ENCODE measurements at places on chromosomes 5 and 9. TPM values are rescaled to one million over a fixed set of nuclear protein-coding genes. Genes with fewer than 3 reads are reported as not detected.

The KIF4B gene
- not detected for total RNA-seq

DNA sequence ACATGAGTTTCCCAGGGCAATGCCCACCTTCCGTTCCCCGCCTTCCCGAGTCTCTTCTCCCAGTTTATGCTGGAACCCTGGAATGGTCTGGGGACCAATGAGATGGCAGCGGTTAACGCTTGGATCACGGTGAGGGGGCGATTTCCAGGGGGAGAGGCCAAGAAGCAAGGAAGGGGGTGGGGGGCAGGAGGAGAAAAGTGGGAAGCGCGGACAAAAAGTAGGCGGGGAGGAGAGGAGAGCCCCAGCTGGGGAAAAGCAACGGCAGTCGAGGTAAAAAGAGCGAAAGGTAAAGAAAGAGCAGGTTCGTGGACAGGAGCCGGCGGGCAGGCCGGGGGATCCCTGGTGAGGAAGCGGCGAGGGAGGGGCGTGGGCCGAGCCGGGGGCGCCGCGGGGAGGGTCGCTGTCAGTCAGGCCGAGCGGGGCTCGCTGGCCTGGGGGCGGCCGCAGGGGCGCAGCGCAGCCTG is 508 bp upstream of the SNCAIP start:
- no peak for DNase-seq

GRCh38 chr5:73042993-73043392 is 77.4 kb upstream of the TMEM171 start:
- DNase-seq: no peak

The AGPAT2 gene
- 6.2 TPM for total RNA-seq

DNA sequence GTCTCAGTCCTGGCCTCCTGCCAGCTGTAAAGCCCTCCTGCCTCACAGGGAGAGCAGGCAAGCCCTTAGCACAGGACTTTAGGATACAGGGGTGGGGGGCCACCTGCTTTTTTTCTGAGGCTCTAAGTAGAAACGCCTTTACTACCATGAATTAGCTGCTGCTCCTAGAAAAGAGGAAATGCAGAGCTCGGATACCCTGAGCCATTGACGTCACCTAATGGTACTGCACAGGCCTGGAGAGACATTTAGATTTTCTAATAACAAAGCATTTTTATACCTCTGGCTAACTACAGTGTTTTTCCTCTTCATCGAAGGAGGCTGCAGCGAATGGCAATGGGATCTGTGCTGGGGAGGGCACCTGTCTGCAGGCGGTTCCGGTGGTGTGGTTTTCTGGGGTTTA is 137.0 kb downstream of the WDR41 start:
- DNase-seq: no peak

DNA sequence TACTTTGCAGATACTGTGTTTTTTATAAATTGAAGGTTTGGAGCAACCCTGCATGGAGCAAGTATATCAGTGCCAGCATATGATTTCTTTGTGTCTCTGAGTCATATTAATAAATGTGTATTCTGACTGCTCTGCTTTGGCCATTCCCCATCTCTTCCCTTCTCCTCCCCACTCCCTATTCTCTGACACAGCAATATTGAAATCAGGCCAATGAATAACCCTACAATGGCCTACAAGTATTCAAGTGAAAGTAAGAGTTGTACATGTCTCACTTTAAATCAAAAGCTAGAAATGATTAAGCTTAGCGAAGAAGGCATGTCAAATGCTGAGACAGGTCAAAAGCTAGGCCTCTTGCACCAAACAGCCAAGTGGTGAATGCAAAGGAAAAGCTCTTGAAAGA is 82.2 kb upstream of the TLX3 start:
- DNase-seq: peak; percentile 9

The PTCH1 gene
- 2.1 TPM for total RNA-seq

- no peak for DNase-seq
Observed at GRCh38 chr5:109553846-109554245, 135.9 kb upstream of the MAN2A1 start.

DNA sequence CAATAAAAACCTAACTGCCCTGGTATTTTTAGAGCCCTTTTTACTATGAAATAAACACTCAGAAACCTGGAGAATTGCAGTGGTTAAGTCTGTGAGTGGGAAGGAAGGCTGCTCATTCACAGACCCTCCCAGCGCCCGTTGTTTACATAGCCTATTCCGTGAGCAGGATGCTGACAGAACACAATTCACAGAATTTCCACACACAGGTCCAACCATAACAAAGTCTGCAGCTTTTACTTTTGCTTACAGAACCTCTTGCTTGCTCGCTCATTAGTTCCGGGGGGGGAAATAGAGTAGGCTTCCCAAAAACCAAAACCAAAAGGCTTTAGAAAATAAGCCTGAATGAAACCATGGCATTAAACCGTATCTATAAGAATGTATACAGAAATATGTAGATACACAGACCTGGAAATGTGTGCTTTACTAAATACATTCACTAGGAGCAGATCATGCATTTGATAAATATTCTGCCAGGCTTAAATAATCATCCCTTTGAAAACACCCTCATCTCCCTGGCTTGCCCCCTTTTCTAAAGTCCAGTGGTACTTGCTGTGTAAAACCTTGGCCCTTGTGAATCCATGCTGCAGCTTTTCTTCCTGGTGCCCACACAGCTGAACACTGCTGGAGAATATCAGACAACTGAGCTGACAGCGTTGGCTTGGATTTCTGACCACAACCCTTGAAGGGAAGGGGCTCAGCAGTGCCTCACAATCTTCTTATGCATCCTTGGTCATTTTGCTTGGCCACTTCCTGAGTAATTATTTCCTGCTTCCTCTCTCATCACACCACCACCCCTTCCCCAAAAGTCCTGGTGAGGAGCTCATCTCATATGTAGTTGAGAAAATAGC is 128.0 kb downstream of the FANCC start:
- peak; percentile 90 for DNase-seq

- DNase-seq: no peak
Observed at GRCh38 chr5:11477786-11478185, 426.5 kb downstream of the CTNND2 start.

DNA sequence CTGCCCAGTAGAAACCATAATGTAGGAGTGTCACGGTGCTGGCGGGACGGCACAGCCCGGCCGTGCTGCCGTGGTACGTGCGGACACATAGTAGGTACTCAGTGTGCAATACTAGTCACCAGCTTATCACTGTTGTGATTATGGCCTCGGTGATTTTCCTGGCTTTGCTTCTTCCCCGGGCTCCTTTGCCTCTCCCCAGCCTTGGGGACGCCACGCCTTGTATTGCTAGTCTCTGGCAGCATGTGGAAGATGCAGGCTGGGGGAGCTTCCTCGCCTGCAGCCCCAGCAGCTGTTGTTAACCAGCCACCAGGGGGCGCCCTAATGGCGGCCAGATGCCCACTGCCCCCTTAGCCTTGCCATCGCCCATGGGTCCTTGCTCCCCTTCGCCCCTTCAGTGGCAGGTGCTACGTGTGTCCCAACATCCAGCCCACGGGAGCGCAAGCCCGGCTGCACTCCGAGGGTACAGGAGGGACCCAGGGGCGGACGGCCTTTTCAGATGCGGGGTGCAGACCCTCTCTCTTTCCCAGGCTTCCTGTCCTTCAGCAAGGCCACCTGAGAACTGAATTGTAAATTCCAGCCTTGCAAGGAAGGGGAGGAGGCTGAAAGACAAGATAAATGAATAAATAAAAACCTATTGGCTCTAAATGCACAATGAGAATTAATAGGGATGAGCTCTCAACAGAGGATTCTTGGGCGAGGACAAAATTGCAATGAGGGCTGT is 8.0 kb downstream of the NTNG2 start:
- peak; percentile 62 for DNase-seq

The C9orf40 gene
- total RNA-seq: 9.9 TPM

The PDLIM4 gene
- 37.3 TPM for total RNA-seq

The HTR4 gene
- total RNA-seq: not detected

The SEMA4D gene
- total RNA-seq: not detected

GRCh38 chr9:131524665-131525315 is 6.3 kb downstream of the UCK1 start:
- no peak for DNase-seq

GRCh38 chr5:73865315-73865714 is 239.3 kb downstream of the ARHGEF28 start:
- no peak for DNase-seq

DNA sequence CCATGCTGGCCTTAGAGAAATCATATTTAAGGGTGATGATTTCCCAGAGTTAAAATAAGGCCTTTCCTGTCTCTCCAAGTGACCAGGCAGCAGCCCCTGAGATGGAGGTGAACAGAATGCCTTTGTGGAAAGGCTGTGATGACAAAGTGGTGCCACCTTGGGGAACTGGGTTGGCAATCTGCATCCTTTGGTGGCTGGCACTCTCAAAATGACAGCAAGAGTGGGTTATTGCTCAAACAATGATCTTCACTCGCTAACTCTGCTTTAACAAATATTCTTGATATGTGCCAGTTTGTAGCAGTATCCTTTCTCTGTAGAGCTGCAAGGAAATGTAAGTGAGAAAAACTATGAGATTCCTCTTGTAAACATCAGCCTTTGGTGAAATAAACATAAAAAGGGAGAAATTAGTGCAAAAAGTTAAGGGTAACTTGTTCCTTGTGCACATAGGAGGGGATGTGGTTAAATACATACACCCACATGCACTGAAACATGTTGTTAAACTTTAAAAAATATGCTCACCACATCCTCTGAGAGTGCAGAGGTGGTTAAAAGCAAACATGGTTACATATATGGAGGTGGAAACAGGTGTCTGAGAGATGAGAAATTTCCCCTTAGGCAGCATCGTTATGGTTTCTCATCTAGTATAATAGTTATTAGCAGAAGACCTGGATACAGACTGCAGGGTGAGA is 373.4 kb upstream of the CTNND2 start:
- no peak for DNase-seq

The PAEP gene
- not detected for total RNA-seq

The CARD6 gene
- total RNA-seq: 24.2 TPM

The RFX3 gene
- 0.98 TPM for total RNA-seq

DNA sequence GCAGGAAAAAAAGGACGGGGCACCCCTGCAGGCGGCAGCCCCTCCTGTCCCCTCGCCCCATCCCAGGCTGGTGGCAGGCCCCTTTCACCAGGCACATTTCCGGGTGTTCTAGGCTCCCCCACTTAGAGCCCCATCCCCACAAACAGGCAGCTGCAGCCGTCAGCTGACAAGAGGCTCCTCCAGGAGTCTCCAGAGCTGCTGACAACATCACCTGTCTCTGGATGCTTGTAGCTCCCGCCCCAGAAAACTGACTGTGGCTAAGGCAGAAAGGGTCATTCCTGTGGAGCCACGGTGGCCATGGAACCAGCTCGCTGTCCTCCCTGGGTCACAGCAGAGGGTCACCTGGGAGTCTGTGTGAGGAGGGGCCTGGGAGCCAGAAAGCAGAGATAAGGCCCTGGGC is 50.9 kb downstream of the HMCN2 start:
- DNase-seq: no peak

- peak; percentile 7 for DNase-seq
Observed at GRCh38 chr9:27413511-27414219, 110.4 kb upstream of the IFNK start.

The SETX gene
- total RNA-seq: 85.0 TPM

DNA sequence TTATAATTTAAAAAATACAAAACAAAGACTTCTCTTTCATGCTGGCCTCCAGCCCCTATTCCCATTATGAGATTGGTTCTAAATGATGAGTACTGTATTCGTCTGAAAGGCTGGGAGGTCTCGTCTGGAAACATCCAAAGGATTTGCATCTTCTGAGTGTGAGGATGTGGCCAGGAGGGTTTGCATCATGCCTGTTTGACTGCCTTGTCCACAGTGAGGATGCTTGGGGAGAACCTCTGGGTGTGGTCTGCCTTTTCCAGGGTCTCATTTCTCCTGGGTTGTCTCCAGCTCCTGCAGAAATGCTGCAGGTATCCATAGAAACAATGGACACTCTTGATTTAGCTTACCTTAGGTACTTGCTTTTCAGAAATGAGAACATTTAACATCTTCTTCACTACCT is 26.4 kb upstream of the CXCL14 start:
- DNase-seq: no peak

- DNase-seq: no peak
Observed at GRCh38 chr5:178279026-178279722, 46.6 kb upstream of the PHYKPL start.

- DNase-seq: peak; percentile 20
Observed at GRCh38 chr5:4976902-4977301, 163.2 kb upstream of the ADAMTS16 start.
